ENCODE measurements at places on chromosomes 5 and 9.
A peak's percentile ranks its signal among the peaks of the same experiment; 100 is the strongest.

DNA sequence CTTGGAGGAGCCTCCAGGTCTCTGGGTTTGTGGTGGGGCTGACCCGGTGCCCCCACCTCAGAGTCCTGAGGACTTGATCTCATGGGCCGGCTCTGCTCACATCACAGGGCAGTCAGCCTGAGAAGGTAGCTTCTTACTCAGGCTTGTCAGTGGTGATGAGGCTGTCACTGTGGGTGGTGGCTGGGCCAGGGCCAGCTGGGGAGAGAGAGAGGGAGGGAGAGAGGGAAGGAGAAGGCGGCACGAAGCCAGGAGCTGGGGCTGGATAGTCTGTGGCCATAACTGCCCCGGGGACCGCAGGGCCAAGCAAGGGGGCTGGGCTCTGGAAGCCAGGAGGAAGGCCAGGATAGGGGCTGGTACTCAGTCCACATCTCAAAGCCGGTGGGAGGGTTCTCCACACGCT is 6.5 kb downstream of the NTNG2 start:
- DNase-seq = no peak

- DNase-seq = no peak
Observed at GRCh38 chr9:94611638-94612068, 18.0 kb upstream of the FBP2 start.

DNA sequence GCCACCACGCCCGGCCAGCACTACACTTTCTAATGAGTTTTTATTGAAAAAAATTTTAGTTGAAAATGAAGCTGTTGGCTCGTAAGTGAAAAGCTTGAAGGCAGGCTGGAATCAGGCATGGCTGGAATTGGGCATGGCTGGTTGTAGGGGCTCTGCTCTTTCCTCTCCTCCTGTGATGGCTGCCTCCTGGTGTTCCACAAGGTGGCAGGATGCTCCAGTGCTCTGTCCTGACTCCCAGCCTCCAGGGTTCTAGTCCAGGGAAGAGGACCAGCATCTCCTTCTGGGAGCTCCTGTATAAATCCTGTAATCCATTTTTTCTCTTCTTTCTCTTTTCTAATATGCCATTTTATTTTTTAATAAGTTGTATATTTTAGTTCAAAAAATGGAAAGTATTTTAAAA is 57.2 kb upstream of the DHFR start:
- no peak for DNase-seq

DNA sequence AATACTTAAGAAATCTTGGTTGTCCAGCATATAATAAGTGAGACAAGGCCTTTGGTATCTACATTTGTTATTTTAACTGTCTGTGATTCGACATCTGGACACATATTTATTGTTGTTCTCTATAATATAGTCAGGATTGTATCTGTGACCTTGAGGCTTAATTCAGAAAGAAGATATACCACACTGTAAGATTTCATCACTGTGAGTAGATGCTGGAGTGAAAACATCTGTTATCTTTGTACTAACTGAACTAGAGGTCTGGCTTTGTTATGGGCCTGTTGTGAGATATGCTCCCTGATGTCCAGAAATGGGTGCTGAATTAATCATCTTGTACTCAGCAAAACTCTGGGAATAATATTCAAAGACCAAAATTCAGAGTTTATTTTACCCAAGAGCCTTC is 148.5 kb downstream of the ISOC1 start:
- no peak for DNase-seq

DNA sequence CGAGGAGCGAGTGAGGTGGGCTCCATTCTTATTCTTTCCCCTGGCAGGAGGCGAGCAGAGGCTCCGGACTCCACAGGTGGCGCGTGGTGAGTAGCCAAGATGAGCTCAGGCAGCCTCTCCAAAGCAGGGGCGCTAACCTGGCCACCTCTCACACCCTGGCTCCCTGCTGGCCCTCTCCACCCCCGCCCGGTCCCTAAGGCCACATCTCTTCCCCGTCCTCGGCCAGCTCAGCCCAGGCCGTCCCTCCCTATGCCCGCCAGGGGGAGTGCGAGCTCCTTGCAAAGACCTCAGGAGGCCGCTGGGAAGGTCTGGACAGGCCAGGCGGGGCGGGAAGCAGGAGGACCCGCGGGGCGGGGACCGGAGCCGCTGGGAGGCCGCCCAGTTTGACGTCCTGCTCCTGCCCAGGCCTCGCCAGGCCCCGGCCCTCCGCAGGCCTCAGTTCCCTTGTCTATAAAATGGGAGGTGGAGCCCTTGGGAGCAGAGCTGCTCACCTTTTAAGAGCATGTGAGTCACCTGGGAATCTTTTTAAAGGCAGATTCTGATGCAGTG is 46.3 kb upstream of the GGTA1 start:
- DNase-seq = peak; percentile 43

DNA sequence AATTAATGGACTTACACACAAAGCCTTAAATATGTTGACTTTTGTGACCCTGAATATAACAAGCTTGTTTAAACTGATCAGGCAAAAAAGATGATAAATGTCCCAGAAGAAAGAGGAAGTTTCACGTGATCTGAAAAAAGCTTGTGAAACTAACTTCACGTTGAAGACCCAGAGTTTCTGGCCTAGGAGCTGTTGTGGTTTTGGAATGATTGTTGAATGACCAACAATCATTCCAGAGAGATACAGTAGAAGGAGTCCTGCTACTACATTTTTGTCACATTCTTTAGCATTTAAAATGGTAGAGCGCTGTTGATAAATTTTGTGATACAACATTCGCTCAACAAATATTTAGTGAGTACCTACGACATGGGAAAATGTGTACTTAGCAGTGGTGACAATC is 143.1 kb upstream of the FBN2 start:
- no peak for DNase-seq

DNA sequence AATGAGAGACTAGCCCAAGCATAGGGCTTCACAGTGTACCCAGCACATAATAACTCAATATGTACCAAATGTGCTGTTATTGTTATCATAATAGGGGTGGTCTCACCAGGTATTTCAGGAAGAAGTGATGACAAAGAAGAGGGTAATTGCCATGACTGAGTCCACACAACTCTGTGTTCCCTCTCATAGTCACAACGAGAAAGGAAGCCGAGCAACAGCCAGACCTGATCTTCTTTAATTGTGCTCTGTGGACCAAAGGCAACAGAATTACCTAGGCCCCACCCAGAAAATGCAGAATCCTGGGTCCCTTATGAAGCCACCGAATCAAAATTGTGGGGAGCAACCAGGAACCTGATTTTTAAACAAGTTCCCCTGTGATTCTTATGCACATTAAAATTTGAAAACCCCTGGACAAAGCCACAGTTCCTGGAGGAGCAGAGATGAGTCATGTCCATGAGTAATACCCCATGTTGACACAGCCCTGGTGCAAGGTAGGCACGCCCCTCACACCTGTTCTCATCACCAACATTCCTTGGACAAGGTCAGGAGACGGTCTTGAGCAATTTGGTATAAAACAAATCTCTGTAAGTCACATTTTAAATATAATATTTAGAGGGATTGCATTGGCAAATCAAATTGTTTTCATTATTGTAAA is 5.2 kb downstream of the FGF1 start:
- no peak for DNase-seq

- no peak for DNase-seq
Observed at GRCh38 chr5:122112733-122113558, 16.4 kb upstream of the ZNF474 start.

- DNase-seq = no peak
Observed at GRCh38 chr5:179819296-179820126, 1.2 kb upstream of the SQSTM1 start.

GRCh38 chr9:137602661-137603060 is 2.8 kb upstream of the ARRDC1 start:
- no peak for DNase-seq

DNA sequence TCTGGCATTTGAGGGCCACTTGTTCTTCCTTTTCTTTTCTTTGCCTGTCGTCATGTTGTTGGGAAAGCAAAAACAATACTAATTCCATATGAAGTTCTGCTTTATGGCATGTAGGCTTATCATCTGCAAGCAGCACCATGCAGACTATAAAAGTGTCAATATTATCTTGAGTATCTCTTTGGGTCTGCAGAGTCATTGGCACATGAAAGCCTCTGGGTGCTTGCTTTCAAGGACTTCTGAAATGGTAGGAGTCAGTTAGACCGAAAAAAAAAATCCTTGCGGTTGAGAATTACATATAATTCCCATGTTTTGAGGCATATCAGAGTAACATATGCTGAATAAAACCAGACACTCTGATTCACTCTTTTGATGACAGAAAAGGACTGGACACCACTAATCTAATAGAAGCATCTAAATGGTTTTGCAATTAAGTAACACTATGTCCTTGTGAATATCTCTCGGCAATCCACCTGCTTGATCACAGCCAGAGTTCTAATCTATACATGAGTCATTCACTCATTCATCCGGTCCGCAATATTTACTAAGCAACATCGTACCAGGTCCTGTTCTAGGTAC is 44.4 kb downstream of the GNAQ start:
- DNase-seq = no peak

- peak; percentile 4 for DNase-seq
Observed at GRCh38 chr9:134641173-134641989, at the start of gene COL5A1. Gene COL5A1, plus strand, starts transcription at chr9:134641803. Its CDS starts 385 bp downstream, at chr9:134642188.

- DNase-seq = no peak
Observed at GRCh38 chr5:163440954-163441353, 3.6 kb downstream of the CCNG1 start.

DNA sequence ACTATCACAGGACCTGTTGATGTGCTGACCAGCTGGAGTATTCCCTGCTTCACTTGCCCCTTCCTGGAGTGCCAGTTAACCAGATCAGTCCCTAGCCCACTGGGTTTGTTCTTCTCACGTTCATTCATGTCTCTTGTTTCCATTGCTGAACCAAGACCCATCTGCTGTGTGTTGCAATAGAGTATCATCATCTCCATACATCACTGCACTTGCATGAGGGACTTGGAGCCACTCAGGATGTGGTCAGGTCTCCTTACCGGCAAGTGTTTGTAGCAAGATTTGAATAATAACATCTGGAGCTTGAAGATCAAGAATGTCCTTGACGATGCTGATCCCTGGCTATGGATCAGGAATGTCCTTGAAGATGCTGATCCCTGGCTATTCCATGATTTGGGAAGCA is 358.6 kb downstream of the IRX1 start:
- DNase-seq = no peak

- DNase-seq = no peak
Observed at GRCh38 chr9:15189481-15189880, 117.5 kb downstream of the TTC39B start.

DNA sequence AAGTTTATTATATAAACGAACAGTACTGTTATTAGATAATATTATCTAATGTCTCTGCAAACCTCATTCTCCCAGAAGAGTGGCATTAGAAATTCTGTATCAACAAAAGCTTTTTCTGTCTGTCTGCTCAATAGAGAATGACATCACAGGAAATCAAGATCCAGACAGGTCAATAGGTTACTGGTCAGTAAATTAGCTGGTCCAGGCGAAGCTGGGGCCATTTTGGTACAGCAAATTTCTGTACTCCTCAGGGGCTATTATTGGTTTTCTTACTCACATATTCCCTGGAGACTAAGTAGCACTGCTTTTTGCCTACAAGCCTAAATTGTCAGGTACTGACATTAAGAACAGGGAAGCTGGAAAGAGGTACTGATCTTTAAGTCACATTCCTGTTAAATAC is 80.5 kb downstream of the PLPP1 start:
- DNase-seq = no peak

DNA sequence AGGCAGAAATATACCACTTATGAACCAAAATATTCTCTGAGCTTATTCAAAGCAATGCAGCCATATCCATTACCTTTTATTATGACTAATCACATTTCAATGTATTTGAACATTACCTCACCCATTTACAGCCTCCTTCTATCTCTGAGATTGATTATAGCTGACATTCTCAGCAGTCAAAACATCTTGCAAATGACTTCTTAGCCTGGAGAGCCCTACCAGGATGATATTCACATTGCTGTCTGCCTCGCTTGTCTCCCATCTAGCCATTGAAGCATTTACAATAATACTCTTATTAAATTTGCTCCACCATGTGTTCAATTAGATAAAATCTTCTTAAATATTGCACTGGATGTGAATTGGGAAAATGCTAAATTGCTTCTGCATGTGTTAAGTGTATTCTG is 1879.9 kb upstream of the ACO1 start:
- DNase-seq = no peak

DNA sequence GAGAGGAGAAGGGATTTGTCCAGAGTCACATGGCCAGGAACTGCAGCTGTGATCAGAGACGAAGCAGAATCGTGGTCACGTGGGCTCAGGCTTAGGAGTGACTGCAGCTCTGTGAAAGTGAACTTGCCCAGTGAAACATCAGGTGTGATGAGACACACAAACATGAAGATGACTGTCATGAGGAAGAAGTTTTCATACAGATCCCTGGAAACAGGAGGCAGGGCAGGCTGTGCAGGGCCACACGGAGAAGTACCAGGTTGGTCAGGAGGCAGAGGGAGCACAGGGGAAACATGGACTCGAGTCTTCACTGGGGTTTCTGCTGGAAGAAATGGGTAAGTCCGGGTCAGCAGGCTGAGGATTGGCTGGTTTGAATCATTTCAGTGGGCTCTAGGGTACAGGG is 64.1 kb downstream of the BARX1 start:
- DNase-seq = no peak

- DNase-seq = no peak
Observed at GRCh38 chr5:163330723-163331668, 106.4 kb upstream of the CCNG1 start.

- no peak for DNase-seq
Observed at GRCh38 chr5:8843771-8844170, 702.1 kb downstream of the SEMA5A start.

DNA sequence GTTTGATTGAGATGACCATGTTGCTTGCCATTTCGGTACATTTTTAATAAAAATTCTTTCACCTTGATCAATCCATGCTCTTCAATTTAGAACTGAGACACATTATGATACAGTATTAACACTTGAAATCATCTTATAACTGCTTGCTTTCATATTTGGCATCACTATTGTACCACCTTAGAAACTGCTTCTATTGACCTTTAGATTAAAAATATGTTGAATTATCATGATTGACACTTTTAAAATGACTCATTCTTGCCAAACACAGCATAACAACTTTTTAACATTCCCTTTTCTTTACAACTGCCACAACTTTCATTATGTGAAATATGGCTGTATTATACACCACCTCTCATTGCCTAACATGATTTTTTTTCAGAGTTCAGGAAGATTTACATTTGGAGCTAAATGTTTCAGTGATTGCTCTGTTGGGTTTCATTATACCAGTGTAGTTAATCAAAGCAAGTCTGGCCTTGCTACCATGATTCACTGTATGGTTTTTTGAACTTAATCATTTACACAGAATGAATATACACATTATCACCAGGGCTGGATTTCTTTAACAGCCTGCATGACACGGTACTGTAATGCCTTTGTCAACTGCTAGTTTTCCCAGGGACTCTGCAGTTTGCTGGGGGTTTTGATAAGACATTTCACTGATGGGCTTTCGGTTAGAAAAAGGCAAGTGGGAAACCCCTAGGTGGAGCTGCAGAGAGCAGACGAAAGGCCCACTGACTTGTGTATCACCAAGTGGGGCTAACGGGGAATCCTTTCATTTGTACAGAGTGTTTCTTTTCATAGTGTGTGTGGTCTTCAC is 93.6 kb upstream of the TLE4 start:
- DNase-seq = no peak

GRCh38 chr9:19397845-19398244 is 11.0 kb upstream of the ACER2 start:
- no peak for DNase-seq

- DNase-seq = no peak
Observed at GRCh38 chr5:58710871-58711270, 128.0 kb downstream of the RAB3C start.

Data from stimulated activated CD8-positive, alpha-beta memory T cell treated with anti-CD3 and anti-CD28 coated beads, Interleukin-15, amount 100 ng/mL, for 24 hours (primary cell).